Activated CD4-positive, alpha-beta T cell treated with anti-CD3 and anti-CD28 coated beads, Interleukin-2, Interleukin-6, amounts not matched to agents 100 ng/mL and 50 ng/mL, durations not matched to agents 16 hours and 8 hours (primary cell): ENCODE measurements at places on chromosomes 11 and 22.

GRCh38 chr22:20843501-20843900 lies 15.1 kb downstream of the PI4KA start:
- DNase-seq, result no peak

DNA sequence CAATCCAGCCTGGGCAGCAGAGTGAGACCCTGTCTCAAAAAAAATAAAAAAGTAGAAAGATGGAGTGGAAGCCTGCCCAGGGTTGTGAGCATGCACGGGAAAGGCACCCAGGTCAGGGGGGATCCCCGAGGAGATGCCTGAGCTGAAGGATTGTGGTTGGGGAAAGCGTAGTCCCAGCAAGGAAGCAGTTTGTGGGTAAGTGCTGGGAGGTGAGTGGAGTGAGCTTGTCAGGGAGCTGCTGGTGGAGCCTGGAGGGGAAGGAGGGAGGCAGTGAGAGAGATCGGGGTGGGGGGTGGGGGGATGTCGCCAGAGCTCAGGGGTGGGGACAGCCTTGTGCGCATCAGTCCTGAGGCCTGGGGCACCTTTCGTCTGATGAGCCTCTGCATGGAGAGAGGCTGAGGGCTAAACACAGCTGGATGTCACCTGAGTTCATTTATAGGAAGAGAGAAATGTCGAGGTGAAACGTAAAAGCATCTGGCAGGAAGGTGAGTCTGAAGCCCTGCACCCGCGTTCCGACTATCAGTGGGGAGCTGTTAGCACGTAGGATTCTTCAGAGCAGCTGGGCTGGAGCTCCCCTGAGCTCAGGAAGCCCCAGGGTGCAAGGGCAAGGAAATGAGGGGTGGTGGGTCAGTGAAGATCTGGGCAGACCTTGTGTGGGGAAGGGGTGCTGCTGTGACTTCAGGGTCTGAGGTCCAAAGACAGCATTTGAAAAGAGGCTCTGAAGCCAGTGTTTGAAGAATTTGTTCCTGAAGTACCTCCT lies 10.2 kb downstream of the TMEM121B start:
- no peak for DNase-seq

GRCh38 chr11:58507355-58507754 lies 550 bp downstream of the OR5B21 start:
- no peak for DNase-seq

GRCh38 chr11:115366826-115367225 lies 137.4 kb downstream of the CADM1 start:
- DNase-seq, result no peak

DNA sequence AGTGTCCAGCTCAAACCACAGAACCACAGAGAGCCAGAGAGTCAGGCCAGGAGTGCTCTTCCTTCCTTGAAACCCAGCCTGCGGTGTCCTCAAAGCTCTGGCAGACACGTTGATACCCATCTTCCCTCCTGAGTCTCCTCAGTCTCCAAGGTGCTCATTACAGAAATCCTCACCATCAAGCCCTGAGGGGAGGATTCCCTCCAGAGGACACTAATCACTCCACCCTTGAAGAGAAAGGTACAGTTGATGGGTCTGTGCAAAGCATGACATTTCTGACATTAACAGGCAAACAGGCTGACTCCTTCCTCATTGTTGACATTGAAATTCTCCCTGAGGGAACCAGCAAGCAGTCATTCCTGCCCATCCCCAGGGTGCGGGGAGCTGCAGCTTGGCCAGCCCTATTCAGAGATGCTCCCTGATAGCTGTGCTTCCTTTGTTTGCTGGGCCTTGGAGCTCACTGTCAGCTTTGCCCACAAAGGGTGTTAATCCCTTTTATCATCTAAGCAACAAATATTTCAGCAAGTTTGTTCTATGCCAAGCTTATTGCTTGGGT lies 101.7 kb upstream of the CSNK2A3 start:
- no peak for DNase-seq

GRCh38 chr11:85869781-85870180 lies 14.6 kb downstream of the CCDC83 start:
- DNase-seq, result no peak

GRCh38 chr11:132284611-132285010 lies 914.2 kb downstream of the NTM start:
- DNase-seq, result no peak

GRCh38 chr22:17892376-17892775 lies 118.1 kb upstream of the BID start:
- DNase-seq, result no peak

DNA sequence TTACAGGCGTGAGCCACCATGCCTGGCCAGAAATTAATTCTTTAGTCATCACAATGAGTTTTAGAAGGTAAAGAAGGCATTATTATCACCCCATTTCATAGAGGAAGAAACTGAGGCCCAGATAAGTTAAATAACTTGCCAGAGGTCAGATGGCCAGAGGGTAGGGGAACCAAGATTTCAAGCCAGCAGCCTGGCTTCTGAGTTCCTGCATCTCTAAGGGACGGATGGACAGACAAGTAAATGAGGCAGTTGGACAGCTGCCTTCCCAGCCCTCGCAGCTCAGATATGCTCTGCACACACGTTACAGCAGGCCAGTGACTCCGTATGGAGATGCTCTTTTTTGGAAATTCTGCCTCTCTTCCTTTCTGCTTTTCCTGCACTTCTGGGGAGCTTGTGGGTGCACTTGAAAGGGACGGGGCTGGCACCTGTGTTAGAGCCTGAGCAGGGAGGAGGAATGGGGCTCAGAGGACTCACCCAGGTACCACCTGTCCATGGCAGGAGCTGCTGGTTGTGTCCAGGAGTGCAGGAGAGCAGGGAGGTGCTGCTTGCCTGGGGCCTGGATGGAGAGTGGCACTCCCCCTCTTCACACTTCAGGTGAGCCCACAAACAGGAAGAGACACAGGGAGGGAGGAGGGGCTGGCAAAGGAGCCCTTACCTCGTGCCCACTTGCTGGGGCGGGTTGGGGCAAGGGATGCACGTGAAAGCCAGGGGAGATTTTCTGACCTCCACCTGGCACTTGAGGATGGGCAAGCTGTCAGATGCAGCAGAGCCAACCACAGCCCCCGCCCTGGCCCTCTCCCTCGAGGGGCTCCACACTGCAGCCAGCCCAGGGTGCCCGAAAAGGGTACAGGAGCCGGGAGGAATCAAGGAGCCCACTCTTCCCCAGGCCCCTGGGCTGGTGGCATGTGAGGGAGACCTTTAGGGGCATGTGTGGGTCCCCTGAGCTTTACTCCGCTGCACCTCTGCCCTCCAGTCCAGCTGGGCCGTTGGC lies 3.3 kb upstream of the FXYD2 start:
- DNase-seq, result no peak
